Keratinocyte (primary cell): ENCODE measurements at places on chromosomes 1 and 21. TPM values are rescaled to one million over a fixed set of nuclear protein-coding genes. Genes with fewer than 3 reads are reported as not detected.

DNA sequence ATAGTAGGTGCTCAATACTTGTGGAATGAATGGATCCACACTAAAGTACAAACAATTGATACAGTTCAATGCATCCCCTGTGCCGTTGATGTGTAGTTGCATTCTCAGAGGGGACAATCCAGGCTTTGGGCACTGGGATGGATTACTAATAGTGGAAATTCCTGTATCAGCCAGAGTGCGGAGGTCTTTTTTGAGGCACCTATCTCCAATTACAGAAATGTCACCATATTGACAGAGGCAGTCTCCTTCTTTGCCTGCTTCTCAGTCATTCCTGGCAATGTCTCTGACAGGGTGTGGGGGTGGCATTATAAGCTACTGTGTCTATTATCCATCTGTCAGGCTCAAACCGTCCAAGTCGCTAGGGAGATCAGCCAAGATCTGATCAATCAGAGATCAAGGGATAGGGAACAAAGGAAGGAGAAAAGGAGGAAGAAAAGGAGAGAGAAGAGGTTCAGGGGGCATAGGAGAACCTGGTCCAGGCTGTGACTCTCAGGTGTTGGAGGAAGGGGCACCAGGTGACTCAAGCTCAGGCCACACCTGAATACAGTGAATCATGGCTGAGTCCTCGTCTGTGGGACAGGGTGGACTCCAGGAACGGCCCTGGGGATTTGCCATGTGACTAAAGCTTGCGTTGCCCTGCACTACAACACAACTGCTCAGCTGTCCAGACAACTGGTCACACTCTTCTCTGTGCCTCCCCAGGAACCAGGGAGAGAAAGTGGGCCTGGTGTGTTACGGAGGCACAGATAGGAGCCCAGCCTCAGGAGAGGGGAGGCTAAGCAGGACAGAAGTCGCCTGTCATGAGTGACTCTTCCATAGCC lies 3.4 kb upstream of the LAMB3 start:
- DNase-seq: peak; percentile 100

Gene IGSF9
- 4.2 to 6.0 TPM (median 5.8 TPM) in 3 replicates for polyA plus RNA-seq

DNA sequence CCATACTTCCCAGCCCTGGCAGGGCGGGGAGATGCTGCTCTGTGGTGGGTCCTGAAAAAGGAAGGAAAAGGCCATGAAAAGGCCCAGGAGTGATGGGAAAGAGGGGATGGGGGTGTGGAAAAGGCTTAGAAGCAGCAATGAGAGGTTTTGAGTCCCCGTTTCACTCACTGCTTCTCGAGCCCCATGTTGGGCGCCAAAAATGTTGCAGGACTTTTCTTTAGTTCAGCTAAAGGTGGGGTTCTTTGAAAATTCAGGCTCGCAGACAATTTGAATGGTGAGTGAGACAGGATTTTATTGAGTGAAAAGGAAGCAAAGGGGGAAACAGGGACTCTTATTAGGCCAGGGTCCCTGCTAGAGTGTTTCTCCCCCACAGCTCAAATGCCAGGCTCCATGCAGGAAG lies 93.1 kb downstream of the MRPS6 start:
- no peak for DNase-seq

- no peak for DNase-seq
Observed at GRCh38 chr1:194372266-194372665, 1185.9 kb upstream of the B3GALT2 start.

DNA sequence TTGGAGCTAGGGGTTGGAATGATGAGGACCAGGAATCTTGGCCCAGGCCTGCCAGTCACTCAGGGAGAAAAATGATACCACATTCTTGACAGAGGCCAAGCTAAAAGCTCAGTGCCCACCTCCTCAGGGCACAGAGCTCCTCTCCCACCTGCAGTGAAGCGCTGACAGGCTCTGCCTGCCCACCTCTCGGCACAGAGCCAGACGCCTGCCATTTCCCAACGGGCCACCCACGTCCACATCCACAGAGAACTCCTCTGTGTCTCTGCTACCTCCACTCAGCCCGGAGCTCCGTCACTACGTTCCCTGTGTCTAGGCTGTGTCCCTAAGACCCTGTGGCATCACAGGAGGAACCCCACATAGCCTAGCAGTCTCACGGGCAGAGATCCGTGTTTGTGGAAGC lies 60.8 kb downstream of the MRPL37 start:
- DNase-seq: no peak
